Stimulated activated CD8-positive, alpha-beta memory T cell treated with anti-CD3 and anti-CD28 coated beads, Interleukin-7, amount 100 ng/mL, for 24 hours (primary cell): ENCODE measurements at places on chromosomes 5 and 9.

GRCh38 chr9:6239694-6240093 is 24.1 kb downstream of the IL33 start:
- no peak for DNase-seq

GRCh38 chr9:105341434-105342146 is 97.1 kb downstream of the SLC44A1 start:
- DNase-seq: no peak

DNA sequence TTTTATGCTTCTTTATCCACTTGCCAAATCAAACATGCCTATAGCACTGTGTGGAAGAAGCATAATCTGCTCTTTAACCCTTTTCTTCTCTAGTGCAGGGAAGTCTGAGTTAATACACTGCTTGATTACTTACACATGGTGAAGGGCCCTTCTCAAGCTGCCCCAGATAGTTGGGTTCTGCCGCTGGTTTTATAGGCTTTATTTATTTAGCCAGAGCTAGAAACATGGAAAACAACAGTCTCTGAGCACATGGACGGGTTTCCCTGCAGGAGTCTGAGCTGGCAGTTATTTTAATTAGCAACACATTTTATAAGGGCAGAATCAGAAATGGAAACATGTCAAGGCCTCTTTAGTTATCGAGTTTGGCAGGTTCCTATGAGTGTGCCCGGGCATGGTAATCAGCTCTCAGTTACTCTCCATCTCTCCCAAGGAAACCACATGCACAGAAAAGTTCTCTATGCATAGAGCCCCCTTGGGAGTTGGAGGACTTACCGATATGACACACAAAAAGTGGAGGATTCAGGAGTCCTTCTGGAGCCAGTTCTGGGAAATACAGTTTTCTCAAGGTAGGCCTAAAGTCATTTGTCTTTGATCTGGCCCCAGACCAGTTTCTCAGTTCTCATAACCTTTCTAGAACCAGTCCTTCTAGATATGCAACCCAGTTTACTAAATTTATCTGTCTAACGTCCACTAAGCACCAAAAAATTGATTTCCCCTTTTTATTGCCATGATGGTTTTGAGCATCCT is 564.8 kb downstream of the ACTL7B start:
- no peak for DNase-seq

DNA sequence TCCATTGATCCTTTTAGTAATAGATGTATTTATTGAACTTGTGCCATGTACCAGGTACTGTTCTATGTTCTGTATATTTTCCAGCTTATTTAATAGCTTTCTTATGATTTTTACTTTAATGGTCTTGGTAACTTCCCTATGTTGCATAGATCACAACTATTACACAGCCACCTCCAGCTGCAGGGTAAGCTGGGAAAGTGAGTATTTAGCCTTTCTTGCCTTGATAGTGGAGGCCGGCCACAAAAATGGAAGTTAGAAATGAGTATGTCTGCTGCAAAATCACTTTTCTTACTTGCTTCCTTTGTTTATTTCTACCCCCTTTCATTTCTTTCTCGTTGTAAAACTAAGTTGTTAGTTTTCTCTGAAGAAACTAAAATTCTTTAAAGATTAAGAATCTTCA is 43.1 kb upstream of the ANKDD1B start:
- DNase-seq: no peak

- no peak for DNase-seq
These were observed 177.8 kb upstream of the TNC start for GRCh38 chr9:115295734-115296133.

GRCh38 chr9:136254381-136255165 is 9.0 kb upstream of the QSOX2 start:
- DNase-seq: no peak

DNA sequence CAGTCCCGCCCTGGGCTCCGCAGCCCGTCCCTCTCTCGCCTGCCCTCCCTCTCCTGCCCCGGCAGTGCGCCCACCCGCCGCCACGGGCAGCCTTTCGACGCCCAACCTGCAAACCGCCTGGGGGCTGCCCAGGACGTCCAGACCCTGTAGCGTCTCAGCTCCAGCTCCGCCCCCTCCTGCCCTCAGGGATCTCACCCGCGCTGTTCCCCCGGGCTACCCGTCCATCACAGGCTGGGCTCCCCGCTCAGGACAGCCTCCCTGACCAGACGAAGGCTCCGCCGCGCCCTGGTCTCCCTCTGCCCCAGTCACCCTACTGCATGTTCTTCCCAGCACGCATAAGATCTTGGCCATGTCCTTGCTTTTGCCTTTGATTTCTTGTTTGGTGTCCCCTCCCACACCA is 1.4 kb downstream of the RASGEF1C start:
- no peak for DNase-seq

GRCh38 chr9:84598921-84599636 is 70.5 kb upstream of the NTRK2 start:
- no peak for DNase-seq

DNA sequence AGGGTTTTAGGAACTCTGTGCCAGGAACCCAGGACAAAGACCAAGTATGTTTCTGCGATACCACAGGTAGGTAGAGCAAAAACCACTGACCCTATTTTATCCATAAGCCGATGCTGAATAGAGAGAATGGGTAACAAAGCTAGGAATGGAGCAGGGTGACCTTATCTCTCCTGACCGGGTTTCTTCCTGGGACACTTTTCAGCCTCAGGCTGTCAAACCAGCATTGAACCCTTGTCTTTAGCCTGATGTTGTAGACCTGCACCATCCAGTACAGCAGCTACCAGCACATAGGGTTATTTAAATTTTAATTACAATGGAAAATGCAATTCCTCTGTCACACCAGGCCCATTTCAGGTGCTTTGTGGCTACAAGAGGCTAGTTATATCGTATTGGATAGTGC is 43.1 kb upstream of the DMRT3 start:
- no peak for DNase-seq

DNA sequence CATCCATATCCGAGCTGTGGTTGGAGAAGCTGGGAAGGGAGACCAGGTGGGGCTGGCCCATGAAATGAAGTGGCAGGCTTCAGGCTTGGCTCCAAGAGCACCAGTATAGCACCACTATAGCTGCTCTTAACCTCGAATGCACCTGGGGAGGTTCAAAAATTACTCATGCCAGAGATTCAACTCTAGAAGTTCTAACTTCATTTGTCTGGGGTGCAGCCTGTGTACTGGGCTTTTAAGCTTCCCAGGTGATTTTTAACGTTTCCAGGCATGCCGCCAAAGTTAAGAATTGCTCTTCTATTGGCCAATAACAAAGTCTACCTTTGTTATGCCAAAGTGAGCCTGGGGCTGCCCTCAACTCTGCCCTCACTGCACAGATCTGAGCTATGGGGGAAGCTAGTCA is 458 bp downstream of the PRSS3 start:
- no peak for DNase-seq

DNA sequence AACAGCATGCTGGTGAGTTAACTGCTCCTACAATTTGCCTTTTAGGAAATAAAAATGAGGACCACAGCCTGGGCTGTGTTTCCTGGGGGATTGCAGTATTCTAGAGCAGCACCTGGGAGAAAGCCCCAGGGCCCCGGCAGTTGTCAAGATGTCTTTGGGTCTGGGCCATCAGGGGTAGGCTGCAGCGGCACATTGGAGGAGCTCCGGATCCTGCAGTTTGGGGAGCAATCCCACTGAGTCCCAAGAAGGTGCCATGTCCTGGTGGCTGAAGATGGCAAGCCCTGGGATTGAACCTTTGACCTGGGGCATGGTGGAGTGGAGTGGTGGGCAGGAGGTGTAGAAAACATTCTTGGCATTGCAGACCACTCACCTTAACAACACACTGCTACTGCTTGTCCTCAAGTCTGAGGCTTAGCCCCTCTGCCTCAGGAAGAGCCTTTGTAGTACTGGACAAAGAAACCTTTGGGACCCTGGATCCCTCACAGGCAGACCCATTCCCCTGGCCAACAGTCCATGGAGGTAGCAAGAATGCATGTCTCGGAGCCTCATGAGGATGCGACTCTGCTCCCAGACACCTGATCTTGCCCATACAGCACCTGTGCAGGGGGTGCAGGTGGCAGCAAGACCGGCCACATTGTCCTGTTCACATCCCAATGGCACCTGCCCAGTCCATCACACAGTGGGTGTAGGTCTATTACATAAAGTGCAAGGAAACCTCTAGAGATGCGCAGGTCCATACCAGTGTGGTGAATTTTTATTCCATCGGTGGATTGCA is 159.1 kb upstream of the IRX2 start:
- DNase-seq: no peak

GRCh38 chr9:88320748-88321415 is 67.4 kb upstream of the SPIN1 start:
- no peak for DNase-seq

- DNase-seq: no peak
These were observed 59.2 kb downstream of the CRB2 start for GRCh38 chr9:123414936-123415930.

GRCh38 chr5:80191991-80192398 is 63.9 kb downstream of the SERINC5 start:
- DNase-seq: no peak

- DNase-seq: no peak
These were observed 41.7 kb upstream of the MATR3 start for GRCh38 chr5:139251695-139252288.

- DNase-seq: no peak
These were observed 11.5 kb upstream of the SLC31A2 start for GRCh38 chr9:113139225-113139829.

DNA sequence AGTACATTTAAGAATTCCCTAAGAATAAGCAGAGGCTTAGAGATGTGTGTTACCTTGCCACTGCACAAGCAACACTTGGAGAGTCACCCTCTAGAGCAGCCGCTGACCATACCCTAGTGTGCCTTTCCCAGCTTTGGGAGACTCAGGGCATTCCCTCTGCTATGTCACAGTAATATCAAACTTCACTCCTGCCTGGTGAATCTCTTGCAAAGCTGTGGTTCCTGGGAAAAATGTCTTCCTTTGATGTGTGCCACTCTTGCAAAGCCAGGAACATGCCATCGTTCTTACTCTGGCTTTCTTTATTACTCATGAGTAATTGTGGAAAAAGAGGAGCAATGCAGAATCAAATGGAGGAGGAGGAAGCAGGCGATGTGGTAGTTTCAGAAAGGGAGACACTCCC is 173.2 kb downstream of the CCDC192 start:
- DNase-seq: no peak

DNA sequence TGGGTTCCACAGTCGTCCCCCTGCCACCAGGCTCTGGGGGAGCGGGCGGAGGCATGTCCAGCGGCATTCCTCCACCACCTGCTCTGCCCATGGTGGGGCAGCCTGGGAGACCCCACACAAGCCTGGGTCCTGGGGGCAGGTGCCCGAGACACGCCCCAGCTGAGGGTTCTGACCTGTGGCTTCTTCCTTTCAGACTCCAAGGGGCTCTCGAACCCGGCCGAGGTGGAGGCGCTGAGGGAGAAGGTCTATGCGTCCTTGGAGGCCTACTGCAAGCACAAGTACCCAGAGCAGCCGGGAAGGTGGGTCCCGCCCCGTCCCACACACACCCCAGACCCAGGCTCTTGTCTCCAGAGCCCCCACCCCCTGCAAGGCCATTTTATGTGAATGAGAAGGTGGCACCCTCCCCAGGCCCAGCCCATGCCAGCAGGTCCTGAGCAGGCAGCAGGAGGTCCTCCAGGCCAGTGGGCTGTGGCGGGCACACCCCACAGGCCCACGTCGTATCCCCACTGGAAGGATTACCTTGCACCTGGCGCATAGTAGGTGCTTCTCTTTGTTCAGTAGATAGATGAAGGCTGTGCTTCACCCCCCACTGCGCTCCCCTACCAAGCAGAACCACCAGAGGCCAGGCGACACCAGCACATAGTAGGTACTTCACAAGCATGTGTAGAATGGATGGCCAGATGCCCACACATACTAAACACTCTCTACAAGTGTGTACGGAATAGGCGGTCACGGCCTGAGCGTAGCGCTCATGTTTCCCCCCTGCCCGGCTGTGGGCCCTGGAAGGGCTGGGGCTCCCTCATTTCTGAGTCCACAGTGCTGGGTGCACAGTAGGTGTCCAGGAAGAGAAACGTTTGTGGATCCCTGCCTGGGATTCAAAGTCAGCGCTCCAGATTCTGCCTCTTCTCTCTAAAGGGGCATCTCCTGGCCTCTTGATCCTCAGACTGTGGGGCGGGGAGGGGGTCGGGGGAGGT is 107.9 kb downstream of the RXRA start:
- DNase-seq: no peak

DNA sequence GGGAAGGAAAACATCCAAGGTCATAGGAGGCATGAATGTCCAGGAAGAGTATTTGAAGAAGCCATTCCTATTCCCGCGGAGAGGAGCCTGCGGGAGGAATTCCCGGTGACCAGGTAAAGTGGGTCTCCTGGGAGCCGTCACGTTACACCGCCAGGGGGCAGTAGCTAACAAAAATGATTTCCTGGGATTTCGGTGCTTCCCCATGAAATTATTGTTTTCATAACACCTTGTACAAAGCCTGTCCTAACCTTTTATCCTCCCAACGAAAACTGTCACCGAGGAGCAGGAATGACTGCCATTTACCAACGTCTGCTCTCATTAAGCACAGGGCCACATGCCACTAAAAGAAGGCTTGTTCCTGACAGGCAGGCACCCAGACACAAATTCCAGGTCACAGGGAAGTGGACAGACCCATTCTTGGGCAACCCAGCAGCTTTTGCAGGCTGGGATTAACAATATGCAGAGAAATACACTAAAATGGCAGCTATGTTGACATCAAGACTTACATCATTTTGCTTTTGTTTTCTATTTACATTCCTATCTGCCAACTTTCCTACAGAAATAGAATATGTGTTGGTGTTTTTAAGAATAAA is 41.2 kb upstream of the CTSL start:
- no peak for DNase-seq

GRCh38 chr5:162434281-162434680 is 366.7 kb downstream of the GABRG2 start:
- no peak for DNase-seq
